ENCODE measurements at places on chromosomes 13 and 19.

DNA sequence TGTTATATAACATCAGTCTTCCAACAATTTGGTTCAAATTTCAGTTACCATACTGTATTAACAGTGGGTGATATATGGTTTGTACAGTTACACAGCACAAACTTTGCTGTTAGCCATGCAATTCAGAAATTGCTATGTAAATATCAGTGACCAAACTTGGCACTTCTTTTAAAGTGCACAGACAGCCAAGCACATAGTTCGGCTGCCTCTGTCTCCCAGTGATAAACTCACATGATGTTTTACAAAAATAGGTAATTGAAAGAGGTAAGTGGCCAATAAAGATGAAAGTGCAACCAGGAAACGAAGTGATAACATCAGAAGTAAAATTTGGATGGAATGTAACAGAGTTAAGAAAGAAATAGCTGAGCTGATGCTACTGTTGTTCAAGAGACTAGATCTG lies 143.9 kb downstream of the PCDH9 start:
- no peak for DNase-seq

- DNase-seq = no peak
Observed at GRCh38 chr19:40216777-40217026, 1.5 kb downstream of the TTC9B start.

- peak; percentile 26 for DNase-seq
Observed at GRCh38 chr13:37715606-37716015, 117.0 kb upstream of the POSTN start.

DNA sequence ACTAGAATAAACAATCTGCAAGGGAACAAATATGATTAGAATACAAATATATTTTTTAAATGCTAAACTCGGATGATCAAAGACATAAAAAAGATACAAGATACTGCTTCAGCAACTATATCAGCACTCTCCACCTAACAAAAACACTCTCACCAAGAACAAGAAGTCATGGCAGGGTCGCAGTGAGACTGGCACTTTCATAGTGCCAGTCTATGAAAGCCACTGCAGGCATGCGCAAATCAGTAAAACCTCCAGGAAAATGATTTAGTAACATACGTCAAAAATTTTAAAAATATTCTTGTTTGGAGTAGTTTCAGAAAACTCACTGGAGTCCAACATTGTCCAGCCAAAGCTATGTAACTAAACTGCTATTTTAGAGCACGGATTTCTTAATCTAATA lies 295.9 kb downstream of the DIAPH3 start:
- DNase-seq = no peak

GRCh38 chr13:33146843-33147611 lies 130.8 kb downstream of the KL start:
- DNase-seq = no peak

GRCh38 chr19:20078581-20079031 lies 806 bp downstream of the ZNF90 start:
- DNase-seq = peak; percentile 54

DNA sequence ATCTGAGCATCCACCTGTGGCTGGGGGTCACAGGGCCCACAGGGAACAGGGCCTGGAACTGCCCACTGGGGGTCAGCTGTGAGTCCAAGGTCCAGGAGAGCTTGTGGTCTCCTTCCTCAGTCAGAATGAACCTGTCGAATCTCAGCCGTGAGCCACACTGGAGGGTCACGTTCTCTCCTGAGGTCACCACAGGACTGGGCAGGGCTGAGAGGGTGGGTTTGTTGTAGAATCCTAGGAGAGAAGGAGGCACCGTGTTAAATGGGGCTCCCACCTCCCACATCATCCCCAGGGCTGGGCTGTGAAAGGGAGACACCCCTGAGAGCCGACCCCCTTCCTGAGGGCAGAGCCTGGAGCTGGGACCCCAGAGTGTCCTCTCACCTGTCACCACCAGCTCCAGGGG lies 1.5 kb downstream of the LILRA5 start:
- no peak for DNase-seq

- no peak for DNase-seq
Observed at GRCh38 chr19:48726556-48726955, 7.0 kb upstream of the MAMSTR start.
